NCI-H2081 (cell line): ENCODE measurements at places on chromosomes 1 and 21.

DNA sequence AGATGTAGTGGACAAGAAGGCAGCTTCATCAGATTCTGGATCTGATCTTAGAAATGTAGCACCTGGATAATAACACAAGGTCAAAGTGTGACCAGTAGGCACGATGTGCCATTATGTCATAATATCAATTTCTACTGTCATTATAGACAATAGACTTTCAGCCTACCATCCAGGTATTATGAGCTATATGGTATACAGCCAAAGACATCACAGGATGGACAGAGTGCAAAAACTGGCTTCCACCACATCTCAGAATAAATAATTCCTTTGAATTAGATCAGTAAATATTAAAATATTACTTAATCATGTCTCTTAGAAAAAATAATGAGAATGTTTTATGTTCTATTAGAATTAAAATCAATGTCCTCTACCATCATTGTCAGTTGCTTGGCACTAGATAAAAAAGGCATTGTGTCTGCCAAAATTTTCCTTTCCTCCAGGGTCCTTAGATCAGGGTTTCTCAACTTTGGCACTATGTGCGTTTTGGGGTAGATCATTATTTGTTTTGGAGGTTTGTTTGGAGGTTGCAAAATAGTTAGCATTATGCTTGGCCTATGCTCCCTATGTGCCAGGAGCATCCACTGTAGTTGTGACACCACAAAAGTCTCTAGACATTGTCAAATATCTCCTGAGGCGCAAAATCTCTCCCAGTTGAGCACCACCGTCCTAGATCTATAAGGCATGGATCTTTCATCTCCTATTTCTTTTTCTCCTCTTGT is 86.7 kb upstream of the NRIP1 start:
- no peak for DNase-seq

DNA sequence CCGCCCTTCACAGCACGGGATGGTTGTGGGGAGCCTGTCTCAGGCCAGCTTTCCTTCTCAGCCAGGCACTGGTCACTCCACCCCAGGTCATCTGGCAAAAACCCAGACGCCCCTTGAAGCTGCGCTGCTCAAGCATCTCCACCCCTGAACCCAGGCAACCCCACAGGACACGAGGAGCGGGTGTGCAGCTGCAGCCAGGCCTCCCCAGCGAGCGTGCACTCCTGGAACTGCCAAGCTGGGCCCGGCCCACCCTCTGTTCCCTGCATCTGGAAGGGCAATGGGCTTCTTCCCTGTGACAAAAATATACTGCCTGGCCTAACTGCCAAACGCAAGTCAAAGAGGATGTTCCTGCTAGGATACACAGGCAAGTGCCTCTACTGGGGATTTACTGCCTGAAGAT is 39.7 kb downstream of the SLC66A1 start:
- no peak for DNase-seq

DNA sequence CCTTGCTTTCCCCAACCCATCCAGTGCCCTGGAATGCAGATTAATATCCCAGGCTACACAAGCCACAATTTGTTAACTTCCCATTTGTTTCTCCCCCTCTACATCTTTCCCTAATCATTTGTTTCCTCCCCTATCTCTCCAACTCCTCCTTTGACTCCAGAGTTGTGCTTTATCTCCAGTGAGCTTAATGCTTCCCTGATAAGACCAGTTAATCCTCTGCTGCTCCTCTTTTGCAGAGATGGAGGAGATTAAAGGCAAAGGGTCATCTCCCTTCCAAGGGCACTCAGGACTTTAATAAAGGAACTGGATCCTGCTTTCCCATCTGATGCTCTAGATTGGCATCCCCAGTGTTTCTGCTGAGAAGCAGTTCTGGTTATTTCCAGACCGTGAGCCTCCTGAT is 7.1 kb downstream of the FAM78B start:
- no peak for DNase-seq

GRCh38 chr1:39405358-39405757 is 86.1 kb upstream of the BMP8A start:
- DNase-seq, result no peak

DNA sequence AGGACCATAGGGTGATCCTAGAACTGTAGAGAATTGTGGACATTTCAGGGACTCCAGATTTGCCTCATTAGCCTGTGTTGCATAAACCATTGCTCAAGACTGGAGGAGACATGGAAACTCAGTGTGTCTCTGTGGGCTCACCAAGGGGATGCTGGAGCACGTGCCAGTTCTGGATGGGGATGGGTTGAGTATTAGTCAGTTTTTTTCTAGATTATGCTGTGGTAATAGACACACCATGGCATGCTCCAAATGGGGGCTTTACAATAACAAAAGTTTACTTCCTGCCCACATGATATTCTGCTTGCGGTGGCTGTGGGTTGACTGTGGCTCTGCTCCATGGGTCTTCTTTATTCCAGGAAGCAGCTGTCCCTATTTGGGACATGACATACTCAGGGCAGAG is 125.4 kb downstream of the FOXD2 start:
- DNase-seq, result no peak

DNA sequence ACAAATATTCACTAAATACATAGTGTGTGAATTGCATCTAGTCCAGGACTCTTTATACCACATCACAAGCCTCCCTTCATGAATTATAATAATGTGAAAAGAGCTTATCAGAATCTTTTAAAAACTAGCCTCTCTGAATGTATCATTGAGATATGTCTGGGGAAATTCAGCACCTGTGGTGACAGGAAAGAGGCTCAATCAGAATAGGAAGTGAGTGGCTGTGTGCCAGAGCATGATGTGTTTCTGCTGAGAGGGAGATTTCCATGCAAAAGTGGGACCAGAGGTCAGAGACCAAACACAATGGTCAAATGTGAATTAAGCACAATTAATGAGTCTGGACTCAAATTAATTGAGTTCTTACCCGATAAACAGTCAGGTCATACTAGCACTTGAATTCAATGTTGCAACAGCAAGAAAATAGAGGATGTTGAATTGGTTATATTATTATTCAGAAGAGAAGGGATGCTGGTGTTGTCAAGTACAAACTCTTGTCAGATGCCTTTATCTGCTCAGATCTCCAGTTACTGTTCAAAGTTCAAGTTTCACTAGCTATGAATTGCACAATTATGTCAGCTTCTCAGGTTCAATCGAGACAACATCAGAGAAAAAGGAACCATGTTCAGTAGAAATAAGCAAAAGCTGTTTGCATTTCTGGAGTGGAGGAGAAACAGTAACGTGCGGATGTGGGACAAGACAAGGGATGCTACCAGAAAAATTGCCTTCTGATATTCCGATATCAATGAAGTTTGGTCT is 226.2 kb downstream of the ZNF326 start:
- DNase-seq, result peak; percentile 10

DNA sequence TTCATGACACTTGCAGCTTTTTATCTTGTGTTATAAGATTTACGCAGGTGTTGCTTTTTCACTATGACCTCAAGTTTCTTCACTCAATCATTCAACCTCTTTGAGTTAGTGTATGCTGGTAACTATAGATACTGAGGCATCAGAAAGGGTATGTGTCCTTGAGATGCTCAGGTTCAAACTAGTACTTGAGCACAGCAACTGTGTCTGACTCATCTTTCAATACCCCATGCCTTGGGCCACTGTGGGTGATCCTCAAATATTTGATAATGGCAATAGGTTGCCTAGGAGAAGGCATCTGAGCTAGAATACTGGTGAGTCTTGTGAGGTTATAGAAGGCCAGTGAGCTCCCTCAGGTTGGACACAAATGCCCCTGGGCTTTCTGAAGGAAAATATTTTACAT is 88.1 kb upstream of the SPATA6 start:
- DNase-seq, result no peak

DNA sequence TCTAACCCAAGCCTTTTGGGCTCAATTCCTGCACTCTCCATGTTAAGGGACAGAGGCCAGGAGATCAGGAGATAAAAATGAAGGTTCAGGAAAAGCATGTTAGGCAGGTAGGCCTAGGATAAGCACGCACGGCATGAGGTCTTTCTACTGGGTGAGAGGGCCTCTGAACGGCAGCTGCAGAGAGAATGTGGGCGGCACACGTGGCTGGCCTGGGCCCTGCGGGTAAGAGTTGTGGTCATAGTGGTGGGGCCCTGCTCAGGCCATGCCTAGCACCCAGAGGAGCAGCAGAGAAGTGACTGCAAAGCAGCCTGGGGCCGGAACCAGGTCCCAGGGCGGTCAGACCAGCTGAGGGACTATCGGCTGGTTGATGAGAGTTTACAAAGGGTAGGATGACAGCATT is 7.5 kb upstream of the FOXO6 start:
- no peak for DNase-seq

DNA sequence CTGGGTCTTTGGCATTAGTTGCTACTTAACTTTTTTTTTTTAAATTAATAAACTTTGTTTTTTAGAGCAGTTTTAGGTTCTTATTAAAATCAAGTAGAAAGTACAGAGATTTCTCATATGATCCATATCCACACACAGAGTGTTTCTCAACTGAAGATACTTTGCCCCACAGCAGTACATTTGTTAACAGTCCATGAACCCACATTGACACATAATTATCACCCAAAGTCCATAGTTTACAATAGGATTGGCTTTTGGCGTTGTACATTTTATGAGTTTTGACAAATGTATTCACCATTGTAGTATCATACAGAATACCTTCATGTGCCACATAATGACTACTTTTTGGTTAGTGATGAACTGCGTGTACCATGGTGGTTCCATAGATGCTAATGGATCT is 106.8 kb downstream of the ADGRL2 start:
- DNase-seq, result no peak

GRCh38 chr1:244948416-244948815 is 84.1 kb upstream of the HNRNPU start:
- no peak for DNase-seq

GRCh38 chr21:34878940-34879339 is 170.2 kb downstream of the RUNX1 start:
- no peak for DNase-seq

DNA sequence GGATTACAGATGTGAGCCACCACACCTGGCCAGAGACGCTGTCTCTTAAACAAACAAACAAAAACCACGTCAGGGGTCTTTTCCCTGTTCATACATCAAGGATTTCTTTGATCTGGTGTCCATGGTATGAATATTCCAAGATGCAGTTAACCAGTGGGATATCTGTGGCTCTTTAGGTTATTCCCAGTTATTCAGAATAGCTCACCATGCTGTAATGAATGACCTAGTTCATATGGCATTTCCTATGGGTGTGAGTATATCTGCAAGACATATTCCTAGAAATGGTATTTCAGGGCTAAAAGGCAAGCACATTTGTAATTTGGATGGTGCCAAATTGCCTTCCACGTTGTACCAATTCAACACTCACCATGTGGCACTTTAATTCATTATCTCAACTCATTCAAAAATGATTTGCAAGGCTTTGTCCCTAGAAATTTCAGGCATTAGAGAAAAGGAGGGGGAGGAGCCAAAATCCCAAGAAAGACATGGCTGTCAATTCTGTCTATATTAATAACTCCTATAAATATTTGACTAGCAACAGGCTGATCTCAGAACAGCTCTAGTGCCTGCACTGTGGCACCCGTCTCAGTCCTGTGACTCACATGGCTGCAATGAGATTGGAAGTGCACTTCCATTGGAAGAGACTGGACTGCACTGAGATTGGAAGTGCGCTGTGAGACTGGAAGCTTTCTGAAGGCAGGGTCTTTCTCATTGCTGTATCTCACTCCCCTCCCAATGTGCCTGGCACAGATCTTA is 6.0 kb upstream of the STMN1 start:
- no peak for DNase-seq

DNA sequence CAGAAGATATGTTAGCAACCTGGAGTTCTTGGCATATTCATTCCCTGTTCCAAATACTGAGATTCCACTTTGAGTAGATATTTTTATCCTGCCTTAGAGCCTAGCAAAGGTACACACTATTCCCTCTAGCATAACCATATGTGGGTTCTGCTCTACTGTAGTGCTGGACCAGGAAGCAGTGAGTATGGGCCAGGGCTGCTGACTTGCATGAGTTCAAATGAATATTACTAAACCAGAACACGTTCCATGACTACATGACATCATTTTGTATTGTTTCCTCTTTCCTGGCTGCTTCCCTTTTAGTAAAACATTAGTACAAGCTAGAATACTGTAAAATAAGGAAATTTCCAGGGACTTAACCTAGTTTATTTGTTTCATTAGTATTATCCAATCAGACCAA is 41.1 kb downstream of the TNFSF18 start:
- DNase-seq, result no peak

DNA sequence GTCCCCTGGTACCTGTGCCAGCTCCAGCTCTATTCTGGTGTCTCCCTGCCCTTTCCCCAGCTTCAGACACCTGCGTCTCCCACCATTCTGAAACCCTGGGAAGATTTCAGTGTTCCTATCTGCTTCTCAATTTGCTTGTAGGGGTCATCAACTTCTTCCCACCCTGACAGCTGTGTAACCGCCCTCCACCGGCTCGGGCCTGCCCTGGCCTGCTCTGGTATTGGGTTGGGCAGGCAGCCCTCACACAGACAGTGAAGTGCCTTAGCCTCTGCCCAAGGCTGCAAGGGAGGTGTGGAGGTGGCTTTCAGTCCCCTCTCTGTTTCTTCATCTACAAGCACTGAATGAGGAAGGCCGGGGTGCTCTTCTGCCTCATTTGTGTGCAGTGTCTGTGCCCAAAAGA is 97.2 kb downstream of the LAMC2 start:
- no peak for DNase-seq

GRCh38 chr1:26067432-26067911 is at the start of gene TRIM63:
Gene TRIM63, minus strand, starts transcription at chr1:26067630. Its CDS starts 136 bp downstream, at chr1:26067494.
- DNase-seq, result no peak

DNA sequence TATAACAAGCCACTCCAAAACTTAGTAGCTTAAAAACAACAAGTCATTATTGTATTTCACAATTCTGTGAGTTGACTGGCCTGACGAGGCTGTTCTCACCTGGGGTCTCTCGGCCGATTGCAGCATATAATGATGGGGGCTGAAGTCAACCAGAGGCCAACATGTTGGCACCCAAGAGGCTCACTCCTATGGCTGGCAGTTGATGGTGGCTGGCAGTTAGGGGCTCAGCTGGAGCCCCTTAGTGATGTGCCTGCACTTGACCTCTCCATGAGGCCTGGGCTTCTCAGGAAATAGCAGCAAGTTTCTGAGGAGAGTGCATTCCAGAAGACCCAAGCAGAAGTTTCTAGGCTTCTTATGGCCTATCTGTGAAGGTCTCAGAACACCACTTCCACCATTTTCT is 459.4 kb downstream of the NPHP4 start:
- no peak for DNase-seq

DNA sequence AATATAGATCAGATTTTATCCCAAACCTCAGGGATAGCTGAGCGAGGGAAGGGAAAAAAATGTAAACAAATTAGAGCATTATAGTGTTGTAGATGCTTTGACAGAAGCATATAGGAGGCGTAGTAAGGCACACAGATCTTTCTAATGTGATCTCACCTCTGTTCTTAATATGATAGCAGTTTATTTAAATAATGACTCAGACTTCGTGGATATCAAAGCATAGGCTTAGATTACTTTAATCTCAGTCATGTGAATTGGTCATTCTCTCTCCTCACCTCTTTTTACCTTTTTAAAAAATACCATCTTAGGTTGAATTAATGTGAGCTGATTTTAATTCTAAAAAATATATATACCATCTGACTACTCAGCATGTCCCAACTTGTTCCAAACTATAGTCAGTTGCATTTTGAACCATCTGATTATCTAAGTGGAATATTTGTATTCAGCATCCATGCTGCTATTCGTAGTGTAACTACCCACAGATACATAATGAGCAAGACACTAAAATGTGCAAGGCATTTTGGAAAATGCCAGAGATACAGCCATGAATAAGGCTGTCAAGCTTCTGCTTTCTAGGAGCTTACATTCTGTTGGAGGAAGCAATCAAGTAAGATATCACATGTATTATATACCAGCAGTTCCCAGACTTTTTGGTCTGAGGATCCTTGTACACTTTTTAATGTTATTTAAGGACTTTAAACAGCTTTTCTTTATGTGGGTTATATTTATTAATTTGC is 76.7 kb downstream of the OSBPL9 start:
- no peak for DNase-seq

GRCh38 chr21:42997053-42997452 is 22.7 kb downstream of the PKNOX1 start:
- DNase-seq, result no peak
